Stimulated activated CD4-positive, alpha-beta T cell treated with anti-CD3 and anti-CD28 coated beads, Interleukin-15, amount 100 ng/mL, for 24 hours (primary cell): ENCODE measurements at places on chromosomes 6 and 20.

- DNase-seq = no peak
Measured at GRCh38 chr6:166046982-166047381, 120.7 kb downstream of the TBXT start.

DNA sequence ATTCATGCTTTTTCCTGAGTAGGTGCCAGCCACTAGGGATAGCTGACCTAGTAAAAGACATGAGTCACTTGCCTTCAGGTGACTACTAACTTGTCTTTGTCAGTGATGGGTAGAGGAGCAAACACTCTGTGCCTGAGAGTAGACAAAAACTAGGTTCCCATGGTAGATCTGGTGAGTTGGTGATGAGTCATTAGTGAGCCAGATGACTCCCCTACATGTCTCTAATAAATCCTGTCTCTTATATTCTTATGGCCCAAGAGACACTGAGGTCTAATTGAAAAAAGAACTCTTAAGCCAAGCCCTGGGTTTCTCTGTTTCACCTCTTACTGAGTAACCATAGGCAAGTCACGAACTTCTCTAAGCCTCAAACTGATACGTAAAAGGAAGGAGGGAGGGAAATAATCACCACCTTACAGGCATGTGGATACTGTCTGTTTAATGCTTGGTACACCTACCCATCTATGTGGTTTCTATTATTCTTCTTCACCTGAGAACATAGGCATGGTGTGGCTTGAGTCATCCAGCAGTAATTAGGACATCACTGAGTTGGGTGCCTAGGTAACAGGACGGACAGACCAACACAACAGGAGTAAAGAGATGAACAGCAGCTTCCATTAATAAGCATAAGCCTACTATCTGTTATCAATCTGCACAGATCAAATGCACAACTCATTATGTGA, 20.3 kb downstream of the TTPAL start:
- peak; percentile 22 for DNase-seq

DNA sequence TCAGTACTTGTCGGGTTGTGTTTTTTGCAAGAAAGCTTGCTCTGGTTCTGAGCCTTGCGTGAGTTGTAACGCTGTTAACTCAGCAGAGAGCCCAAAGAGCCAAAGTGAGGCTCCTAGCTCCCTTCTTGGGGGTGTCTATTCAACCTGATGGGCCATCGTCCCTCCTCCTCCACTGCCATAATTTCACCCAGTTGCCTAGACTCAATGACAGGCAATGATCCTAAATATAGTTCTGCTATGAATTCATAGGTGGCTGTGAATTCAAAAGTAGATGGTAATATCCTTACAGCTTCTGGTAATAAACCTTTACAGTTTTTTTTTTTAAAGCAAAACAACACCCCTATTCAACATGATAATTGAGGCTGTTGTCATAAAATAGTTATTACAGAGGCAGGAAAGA, 39.5 kb downstream of the GHRH start:
- DNase-seq = no peak

- no peak for DNase-seq
Measured at GRCh38 chr20:47118641-47119040, 224.0 kb downstream of the EYA2 start.

- DNase-seq = no peak
Measured at GRCh38 chr6:112218563-112218962, 35.8 kb downstream of the LAMA4 start.

DNA sequence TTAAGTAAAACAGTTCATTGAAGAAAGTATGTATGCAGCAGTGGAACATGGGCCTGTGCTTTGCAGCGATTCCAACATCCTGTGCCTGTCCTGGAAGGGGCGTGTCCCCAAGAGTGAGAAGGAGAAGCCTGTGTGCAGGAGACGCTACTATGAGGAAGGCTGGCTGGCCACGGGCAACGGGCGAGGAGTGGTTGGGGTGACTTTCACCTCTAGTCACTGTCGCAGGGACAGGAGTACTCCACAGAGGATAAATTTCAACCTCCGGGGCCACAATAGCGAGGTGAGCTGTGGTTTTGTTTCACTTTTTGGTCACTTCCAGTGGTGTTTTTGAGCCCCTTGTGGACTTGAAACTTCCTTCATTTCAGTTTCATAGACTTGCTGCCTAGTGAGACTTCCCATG, 1.7 kb downstream of the TULP4 start:
- DNase-seq = no peak

DNA sequence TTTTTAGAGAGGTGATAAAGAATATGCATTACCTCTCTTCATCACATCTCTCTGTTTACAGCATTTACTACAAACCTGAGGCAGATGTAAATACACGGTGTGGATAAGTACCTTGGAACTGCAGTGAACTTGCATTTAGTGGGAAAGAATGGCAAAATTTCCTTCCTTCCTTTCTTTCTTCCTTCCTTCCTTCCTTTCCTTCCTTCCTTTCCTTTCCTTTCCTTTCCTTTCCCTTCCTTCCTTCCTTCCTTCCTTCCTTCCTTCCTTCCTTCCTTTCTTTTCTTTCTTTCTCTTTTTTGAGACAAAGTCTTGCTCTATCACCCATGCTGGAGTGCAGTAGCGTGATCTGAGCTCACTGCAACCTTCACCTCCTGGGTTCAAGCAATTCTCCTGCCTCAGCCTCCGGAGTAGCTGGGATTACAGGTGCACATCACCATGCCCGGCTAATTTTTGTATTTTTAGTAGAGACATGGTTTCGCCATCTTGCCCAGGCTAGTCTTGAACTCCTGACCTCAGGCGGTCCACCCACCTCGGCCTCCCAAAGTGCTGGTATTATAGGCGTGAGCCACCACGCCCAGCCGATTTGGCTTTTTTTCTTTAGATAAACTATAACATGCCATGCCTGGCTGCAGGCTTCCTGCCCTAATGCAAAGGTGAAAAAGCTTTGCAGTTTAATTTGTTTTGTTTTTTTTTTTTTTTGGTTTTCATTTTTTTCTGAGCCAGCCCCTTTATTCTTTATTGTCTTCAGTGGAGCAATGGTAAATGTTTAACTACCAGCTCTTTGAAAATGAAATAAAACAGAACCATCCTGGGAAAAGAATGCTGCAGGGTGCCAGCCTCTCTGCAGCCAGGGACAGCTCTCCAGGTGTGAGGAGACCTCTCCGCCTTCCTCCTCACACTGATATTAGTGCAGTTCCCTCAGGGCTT, 64.2 kb upstream of the NEDD9 start:
- no peak for DNase-seq

DNA sequence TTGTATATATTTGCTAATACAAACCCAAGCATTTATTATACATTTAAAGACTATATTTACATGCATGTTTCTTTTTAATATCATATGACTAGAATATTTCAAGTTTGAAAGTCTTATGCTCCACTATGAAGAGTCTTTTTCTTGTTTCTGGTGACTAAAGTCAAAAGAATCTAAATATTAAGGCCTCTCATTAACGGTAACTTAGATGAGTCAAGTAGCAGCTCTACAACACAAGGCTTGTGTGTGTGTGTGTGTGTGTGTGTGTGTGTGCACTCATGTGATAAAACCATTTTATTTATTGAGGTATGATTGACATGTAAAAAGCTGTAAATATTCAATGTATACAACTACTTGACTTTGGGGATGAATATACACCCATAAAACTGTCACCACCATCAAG, 275.6 kb downstream of the TFAP2B start:
- DNase-seq = no peak

- no peak for DNase-seq
Measured at GRCh38 chr20:46002008-46002407, 6.7 kb upstream of the MMP9 start.

DNA sequence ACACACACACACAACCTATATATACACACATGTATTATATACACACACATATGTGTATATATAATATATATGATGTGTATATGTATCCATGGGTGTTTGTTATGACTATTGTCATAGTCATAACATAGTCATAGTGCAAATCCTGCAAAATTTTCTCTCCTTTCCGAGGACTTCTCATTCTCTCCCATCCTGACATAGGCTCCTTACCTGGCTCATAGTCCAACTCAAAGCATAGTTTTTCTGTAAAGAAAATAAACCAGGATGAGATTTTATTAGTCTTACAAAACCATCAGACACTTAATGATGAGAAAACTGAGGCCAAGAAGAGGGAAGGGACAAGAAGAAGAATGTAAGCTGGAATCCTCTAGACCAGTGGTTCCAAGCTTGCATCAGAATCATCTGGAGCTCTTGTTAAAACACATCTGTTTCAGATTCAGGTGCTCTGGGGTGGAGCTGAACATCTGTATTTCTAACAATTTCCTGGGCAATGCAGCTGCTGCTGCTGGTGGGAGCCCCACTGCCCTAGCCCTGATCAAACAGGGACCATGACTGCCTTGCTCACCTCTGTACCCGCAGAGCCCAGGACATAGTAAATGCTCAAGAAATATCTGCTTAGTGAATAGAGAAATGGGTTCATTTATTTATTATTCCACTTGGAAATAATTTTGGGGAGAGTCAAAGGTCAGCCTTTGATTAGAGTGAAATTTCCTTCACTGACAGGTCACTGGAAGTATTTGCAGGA, 5.3 kb downstream of the TRIM10 start:
- no peak for DNase-seq

- no peak for DNase-seq
Measured at GRCh38 chr6:116221911-116222310, 32.0 kb downstream of the TSPYL4 start.

GRCh38 chr6:133512410-133513016, 271.4 kb downstream of the EYA4 start:
- peak; percentile 32 for DNase-seq

DNA sequence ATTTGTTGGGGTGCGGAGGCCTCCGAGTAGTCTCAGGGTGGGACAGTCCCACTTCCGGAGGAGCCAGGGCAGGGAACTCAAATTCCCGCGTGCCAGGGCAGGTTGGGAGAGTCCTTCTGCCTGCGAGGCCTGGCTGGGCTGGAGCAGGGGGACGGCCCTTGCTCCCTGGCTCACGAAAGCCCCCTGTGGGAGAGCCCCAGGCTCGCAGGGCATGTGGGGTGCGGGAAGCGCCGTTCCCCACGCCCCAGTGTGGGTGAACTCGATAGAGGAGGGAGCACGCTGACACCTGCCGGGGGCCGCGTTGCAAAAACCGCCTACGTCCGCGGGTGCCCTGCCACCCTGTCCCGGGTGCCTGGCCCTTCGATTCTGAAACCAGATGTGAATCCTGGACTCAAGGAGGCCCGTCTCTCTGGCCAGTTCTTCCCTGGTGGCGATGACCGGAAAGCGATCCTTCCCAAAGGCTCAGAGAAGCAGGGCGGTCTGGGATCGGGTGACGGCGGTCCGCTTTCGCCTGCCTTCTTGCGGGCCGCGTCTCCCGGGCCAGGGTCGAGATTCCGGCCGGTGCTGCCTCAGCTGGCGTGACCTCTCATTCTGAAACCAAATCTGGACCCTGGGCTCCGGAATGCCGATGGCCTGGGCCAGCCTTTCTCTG, 1846.5 kb upstream of the DEFB115 start:
- peak; percentile 8 for DNase-seq

DNA sequence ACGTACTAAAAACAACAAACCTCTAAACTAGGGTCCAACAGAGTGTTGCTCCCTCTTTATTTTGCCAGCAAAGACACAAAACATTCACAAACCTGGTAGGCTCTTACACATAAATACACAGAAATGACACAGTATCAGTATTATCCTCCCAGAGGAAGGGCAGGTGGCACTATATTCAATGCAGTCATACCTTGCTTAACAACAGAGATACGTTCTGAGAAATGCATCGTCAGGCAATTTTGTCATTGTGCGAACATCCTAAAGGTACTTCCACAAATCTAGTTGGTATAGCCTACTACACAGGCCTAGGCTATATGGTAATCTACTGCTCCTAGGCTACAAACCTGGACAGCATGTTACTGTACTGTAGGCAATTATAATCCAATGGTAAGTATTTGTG, 9.6 kb downstream of the ZBTB2 start:
- DNase-seq = no peak

- no peak for DNase-seq
Measured at GRCh38 chr20:47886454-47887041, 101.3 kb upstream of the SULF2 start.

- no peak for DNase-seq
Measured at GRCh38 chr6:99415446-99415845, 9.7 kb downstream of the PNISR start.

DNA sequence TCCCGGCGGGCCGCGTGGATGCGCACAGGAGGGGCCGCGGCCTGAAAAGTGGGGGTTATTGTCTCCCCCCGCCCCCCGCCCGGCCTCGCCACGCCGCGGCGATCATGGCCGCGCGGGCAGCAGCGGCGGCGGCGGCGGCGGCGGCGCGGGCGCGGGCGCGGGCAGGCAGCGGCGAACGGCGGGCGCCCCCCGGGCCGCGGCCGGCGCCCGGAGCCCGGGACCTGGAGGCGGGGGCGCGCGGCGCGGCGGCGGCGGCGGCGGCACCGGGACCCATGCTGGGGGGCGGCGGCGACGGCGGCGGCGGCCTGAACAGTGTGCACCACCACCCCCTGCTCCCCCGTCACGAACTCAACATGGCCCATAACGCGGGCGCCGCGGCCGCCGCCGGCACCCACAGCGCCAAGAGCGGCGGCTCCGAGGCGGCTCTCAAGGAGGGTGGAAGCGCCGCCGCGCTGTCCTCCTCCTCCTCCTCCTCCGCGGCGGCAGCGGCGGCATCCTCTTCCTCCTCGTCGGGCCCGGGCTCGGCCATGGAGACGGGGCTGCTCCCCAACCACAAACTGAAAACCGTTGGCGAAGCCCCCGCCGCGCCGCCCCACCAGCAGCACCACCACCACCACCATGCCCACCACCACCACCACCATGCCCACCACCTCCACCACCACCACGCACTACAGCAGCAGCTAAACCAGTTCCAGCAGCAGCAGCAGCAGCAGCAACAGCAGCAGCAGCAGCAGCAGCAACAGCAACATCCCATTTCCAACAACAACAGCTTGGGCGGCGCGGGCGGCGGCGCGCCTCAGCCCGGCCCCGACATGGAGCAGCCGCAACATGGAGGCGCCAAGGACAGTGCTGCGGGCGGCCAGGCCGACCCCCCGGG, 637 bp downstream of the ARID1B start:
- DNase-seq = peak; percentile 66

- no peak for DNase-seq
Measured at GRCh38 chr6:135962731-135963130, 111.2 kb downstream of the PDE7B start.

DNA sequence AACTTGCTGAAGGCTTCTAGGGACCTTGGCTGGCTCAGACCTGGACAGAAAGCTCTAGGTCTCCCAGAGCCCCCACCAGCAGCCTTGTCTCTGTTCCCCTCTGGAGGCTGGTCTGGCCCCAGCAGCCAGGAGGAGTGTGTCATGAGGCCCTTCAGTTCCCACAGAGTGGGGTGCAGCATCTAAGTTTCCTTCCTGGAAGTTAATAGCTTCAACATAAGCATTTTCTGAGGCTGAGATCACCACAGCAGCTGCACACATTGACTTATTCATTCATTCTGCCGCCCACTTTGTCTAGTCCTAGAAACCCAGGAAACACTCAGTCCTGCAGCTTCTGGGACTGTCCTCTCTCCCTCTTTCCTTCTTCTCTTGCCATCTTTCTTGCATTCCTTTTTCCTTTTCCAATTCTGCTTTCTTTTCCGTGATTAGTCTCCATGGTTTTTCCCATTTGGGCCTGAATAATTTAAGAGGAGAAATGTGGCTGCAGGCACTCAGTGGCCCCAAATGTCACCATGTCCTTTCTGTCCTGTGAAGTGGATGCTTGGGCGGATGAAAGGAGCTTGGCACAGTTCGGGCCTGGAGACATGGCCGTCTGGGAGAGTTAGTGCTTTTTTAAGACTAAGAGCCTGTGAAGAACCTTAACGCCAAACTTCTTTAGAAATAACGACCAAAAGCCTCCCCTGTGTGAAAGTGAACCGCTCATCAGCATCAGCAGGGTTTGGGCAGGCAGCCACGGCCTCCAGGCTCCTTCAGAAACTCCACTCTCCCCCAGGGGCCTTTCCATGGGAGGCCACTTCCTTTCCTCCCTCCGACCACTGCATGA, 31.0 kb upstream of the PCMTD2 start:
- no peak for DNase-seq
